Activated naive CD4-positive, alpha-beta T cell (primary cell): ENCODE measurements at places on chromosomes 1 and 21.

DNA sequence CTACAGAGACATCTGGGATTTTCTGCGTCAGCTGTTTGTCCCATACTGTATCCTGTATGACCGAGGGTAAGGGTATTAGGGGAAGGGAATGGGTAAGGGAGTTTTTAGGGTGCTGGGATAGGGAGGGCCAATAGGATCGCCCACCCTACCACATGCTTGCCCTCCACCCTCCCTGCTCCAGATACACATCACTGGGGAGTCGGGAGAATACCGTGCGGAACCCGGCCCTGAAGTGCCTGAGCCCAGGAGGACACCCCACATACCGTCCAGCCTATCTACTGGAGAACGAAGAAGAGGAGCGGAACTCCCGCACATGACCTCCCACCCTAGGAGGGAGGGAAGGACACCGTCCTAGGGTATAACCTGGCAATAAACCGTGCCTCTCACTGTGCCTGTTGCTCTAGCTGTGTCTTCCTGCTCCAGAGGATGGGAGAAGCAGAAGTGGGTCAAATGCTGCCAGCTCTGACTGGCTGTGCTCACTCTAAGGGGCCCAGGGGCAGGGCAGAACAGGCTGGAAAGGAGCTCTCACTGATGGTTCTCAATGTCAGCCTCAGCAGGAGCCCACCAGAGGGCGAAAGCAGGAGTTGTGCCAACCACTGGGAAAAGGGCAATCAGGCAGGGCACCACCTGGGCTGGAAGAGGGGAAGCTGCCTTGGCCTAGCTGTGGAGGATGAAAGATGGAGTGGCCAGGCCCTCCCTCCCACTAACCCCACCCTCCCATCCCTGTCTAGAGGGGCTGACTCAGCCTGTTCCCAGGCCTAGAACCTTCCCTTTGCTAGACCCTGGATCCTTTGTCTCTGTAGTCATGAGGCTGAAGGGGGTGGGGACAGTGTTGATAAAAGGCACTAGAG lies 440 bp upstream of the LENEP start:
- DNase-seq: no peak

DNA sequence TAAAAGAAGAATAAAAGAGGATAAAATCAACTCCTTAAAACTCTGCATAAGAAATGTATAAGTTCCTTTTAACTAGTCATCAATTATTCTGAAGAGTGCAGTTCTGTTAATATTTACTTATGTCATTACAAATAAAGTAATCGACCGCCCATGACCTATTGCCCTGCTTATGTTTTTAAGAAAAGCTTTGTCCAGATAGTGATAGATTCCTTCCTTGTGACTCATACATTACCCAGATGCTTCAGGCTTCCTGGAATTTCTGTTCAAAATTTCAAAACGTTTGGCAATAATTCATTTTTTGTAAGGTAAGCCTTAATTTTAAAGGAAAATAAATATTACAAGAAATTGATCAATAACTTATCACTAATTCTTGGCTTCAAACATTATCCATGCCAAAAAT lies 918.2 kb upstream of the ADGRL2 start:
- no peak for DNase-seq

GRCh38 chr1:43039228-43040055 lies 80.8 kb upstream of the SLC2A1 start:
- DNase-seq: no peak

DNA sequence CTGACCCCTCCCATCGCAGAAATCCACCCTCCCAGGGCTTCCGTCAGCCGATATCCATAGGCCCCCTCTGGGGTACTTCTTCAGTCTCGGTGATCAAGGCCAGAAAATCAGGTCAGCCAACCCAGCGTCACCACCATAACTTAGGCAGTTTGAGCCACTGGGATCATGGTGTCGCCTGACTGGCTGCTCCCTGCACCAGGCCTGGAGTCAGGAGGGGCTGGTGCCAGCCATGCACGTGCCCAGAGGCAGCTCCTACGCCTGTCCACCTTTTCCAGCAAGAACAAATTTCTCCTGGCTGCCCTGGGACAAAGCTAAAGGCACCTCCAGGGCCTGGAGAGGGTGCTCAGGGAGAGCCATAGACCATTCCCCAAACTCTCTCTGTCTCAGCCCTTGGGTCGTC lies 4.8 kb upstream of the CTRC start:
- DNase-seq: no peak

- no peak for DNase-seq
Observed at GRCh38 chr1:175089136-175089718, 21.6 kb downstream of the TNN start.

DNA sequence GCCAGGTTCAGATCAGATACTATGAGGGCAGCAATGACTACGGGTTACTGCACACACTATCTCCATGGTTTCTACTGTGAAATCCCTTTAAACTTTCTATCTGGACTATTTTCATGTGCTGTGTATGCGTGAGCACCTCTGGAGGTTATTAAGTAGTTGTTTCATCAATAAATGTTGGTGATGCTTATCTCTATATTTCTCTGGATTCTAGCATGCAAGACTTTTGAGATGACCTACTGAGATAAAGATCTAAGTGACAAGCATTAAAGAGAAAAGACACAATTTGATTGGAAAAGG lies 194.0 kb downstream of the NRIP1 start:
- DNase-seq: no peak

DNA sequence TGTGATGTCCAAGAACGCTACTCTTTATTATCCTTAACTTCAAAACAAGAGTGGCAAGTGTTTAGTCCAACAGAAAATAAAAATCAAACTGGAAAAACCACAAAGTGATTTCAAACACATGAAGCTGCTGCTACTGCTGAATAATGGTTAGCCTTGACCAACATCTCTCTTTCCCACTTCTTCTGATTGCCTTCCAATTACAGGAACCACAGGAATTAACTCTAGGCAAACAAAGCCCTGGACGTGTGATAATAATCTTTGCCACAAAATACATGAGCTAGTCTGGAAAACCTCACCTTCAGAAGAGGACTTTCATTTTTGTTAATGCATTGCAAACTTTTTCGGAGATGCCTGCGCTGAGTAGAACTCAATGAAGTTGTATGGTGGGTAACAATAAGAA lies 48.6 kb upstream of the COL11A1 start:
- no peak for DNase-seq

DNA sequence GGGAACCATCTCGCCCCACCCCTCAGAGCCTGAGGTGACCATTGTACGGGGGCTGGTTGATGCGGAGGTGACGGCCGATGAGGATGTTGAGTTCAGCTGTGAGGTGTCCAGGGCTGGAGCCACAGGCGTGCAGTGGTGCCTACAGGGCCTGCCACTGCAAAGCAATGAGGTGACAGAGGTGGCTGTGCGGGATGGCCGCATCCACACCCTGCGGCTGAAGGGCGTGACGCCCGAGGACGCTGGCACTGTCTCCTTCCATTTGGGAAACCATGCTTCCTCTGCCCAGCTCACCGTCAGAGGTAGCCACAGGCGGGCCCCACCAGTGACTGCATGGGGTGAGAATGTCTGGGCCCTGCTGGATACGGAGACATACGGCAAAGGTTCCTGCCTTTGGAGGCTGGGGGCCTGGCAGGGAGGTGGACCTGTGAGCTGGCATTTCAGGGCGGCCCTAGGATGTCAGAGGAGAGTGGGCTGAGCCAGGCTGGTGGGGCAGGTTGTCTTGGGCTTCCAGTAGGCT lies 98.5 kb downstream of the TRIM11 start:
- DNase-seq: no peak

- no peak for DNase-seq
Observed at GRCh38 chr1:156746406-156746727, 5.1 kb downstream of the HDGF start.

- no peak for DNase-seq
Observed at GRCh38 chr1:167105271-167106118, 11.6 kb downstream of the STYXL2 start.

- DNase-seq: no peak
Observed at GRCh38 chr1:226404063-226404903, 3.6 kb downstream of the PARP1 start.
